ENCODE measurements at places on chromosomes 4 and X.

DNA sequence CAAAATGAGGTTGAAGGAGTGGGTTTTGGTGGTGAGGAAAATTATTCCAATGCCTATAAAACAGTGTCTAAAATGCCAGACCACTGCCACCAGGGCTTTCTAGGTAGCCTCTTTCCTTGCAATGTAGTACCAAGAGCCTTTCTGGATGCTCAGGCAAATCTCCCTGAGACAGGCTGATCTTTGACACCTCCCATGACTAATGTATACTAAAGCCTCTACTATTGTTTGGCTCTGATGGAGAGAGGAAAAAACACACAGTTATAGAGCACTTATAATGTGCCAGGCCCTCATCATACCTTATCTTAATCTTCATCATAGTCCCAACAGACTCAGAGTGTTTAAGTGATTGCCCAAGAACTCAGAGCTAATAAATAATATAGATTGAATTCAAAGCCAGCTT is 5.8 kb downstream of the MTMR8 start:
- no peak for DNase-seq

- no peak for DNase-seq
These were observed 4.6 kb downstream of the NUDT9 start for GRCh38 chr4:87426865-87427517.

DNA sequence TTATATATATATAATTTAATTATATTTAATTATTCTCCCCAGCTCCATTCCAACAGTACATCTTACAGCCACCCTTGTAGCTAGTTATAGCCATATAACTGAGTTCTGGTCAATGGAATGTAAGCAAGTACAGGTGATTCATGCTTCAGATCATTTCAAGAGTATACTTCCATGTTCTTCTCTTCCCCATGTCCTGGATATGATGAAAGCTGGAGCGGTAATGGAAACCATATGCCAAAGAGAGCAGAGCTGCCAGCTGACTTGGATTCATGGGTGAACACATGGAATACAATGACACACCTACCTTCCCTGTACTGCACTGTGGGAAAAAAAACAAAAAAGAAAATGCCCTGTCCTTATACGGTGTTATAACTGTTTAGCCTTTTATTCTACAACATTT is 17.5 kb upstream of the CORIN start:
- peak; percentile 20 for DNase-seq

DNA sequence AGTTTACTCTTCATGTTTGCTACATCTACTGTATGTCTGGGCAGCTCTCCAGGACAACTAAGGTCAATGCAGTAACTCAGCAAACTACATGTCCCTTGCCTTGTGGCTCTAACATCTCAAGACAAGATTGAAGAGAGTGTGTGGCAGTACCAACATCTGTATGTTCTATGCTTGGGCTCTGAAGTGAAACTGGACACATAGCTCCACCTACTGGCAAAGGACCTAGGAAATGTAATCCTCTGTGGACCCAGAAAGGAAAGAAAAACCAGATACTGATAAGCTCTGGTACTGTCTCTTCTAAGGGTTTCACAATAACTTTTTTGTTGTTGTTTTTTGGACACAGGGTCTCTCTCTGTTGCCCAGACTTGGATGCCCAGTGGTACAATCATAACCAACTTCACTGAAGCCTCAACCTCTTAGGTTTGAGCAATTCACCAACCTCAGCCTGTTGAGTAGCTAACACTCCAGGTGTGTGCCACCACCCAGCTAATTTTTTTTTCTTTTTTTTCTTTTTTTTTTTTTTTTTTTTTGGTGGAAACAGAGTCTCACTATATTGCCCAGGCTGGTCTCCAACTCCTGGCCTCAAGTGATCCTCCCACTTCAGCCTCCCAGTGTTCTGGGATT is 64.1 kb downstream of the QDPR start:
- DNase-seq: peak; percentile 46

GRCh38 chr4:54213761-54214160 is 15.3 kb upstream of the PDGFRA start:
- no peak for DNase-seq

DNA sequence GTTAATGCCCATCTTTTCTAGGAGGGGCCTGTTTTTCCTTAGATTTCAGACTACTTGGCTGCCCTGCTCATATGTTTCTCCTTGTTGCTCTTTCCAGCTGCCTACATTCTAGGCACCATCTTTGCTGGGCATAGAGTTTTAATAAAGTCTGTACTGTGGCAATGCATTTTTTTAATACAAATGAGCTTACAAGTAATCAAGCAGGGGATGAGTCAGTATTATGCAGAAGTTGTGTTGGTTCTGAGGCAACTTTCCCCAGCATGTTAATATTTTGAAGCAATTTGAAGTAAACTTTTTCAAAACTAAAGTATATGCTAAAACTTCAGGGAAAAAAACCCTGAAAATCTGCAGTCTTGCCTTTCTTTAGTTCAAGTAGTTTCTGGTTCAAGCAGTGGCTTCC is 372.0 kb upstream of the GATB start:
- DNase-seq: no peak

- DNase-seq: no peak
These were observed 13.2 kb upstream of the CA5B start for GRCh38 chrX:15724911-15725310.

- no peak for DNase-seq
These were observed 752.5 kb upstream of the PCDH10 start for GRCh38 chr4:132396636-132397035.
